ENCODE measurements at places on chromosomes 12 and 14.

DNA sequence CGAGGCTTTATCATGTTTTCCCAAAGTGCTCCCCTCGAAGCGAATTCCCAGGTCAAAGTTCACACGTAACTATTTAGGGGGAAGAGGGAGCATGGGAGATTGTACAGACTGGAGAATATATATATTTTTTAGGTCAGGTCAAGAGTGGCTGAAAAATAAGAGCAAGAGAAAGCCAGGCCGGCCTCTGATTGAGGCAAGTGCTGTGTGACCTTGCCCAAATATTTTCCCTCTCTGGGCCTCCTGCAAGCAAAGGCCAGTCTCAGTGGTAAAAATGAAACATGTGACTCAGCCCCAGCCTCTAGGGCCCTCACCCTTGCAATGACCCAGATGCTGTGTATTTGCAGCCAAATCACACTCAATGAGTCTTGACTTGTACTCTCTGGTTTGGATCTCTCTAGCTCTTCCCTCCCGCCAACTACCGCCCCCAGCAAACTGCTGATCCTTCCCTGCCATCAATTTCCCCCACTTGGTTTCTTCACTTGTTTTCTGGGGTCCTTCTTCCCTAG, 34.1 kb downstream of the SMUG1 start:
- no peak for DNase-seq

DNA sequence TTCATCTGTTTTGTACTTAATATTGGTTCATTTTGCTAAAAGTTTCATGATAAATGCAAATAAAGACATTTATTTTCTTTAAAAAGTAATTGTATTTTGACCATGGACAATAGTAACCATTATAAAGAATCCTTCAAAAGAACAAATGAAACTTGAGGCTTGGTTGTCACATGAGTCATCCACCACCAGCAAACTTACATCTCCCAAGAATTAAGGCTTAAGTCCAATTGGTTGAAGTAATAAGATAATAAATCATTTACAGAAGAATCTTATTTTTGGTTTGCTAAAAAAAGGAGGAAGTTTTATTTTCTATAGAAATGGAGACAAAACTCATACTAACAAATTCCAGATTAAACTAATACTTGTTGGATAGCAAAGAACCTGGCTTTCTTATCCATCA, 84.8 kb upstream of the KITLG start:
- DNase-seq: no peak

DNA sequence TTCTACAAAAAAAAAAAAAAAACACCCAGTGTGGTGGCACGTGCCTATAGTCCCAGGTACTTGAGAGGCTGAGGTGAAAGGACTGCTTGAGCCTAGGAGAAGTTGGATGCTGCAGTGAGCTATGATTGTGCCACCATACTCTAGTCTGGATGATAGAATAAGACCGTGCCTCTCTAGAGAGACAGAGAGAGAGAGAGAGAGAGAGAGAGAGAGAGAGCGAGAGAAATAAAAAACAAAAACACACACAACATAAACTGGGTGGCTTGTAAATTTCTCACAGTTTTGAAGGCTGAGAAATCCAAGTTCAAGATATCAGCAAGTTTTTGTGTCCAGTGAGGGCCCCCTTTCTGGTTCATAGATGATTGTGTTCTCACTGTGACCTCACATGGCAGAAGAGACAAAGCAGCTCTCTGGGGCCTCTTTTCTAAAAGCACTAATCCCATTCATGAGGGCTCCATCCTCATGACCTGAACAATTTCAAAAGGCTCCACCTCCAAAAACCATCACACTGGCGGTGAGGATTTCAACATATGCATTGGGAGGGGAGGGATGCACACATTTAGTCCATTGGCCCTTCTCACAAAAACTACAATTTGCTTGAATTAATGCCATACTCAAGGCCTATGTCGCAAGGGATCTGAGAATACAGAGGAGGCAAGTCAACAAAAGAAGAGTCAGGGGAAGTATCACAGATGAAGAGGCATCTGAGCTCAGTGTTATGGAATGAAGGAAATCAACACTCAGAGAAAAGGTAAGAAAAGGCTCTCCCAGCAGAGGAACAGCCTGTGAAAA, 94.9 kb downstream of the PPM1H start:
- no peak for DNase-seq

GRCh38 chr14:99287269-99287942, 15.4 kb upstream of the BCL11B start:
- no peak for DNase-seq

DNA sequence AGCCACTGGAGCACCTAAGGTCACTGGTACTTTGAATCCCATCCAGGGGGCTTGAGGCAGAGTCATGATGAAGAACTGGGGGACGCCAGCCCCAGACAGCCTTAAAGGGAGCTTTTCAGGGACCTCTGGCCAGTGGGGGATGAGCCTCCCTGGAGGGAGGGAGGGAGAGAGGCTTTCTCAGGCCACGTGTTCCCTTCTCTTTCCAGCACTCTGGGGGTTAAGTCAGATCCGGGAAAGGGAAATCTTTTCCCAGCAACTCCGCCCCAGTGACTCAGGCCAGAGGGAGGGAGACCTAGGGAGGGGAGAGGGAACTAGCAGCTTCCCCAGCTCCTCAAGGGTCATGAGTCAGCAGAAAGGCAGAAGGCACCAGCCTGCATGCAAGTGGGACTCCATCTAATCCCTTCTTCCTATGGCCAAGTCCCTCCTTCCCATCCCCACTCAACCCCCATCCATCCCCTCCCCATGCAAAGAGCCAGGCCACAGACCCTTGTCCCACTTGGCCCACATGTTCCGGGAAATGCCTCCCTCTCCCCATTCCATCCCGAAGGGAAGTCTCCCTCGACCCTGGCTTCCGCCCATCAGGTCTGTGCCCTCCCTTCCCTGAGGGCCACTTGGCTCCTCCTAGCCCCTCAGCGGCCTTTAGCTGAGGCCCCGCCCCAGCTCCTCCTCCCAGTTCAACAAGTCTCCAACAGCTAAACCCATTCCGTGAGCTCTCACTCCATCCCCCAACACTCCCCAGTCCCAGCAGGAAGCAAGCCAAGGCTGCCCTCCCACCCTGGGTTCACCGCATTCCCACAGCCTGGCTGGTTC, 5.6 kb downstream of the TNFRSF1A start:
- peak; percentile 80 for DNase-seq

- no peak for DNase-seq
Observed at GRCh38 chr14:72613231-72613974, 280.5 kb downstream of the DPF3 start.

DNA sequence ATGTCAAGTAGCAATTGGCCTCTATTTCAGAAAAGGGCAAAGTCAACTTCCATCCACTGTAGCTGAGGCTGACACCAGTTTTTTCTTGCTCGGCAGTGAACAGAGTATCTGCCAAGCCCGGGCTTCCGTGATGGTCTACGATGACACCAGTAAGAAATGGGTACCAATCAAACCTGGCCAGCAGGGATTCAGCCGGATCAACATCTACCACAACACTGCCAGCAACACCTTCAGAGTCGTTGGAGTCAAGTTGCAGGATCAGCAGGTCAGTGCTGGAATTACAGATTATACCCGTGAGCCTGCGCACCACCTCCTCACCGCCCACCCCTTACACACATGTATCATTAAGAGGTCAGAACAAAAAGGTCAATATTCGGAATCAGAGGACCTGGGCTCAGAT, 19.4 kb downstream of the EVL start:
- no peak for DNase-seq

DNA sequence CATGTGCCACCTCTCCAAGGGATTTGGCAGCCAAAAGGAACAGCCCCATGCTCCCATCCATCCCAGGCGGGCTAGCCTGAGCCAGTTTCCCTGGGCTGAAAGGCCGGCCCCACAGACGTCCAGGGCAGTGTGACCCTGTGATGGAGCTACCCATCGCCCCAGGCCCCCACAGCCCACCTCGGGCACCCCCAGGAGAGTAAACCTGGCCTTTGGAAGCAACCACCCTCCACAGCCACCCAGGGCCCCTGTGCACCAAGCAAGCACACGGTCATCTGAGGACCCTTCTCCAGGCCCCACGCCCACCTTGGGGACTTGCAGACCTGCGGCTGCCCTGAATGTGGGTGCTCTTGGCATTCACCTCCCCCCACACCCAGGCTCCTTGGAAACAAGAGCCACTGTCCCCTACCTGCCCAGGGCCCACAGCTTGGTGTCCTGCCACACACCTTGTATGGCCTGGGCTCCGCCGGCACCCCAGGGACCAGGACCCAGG, 8.4 kb downstream of the AHNAK2 start:
- no peak for DNase-seq

DNA sequence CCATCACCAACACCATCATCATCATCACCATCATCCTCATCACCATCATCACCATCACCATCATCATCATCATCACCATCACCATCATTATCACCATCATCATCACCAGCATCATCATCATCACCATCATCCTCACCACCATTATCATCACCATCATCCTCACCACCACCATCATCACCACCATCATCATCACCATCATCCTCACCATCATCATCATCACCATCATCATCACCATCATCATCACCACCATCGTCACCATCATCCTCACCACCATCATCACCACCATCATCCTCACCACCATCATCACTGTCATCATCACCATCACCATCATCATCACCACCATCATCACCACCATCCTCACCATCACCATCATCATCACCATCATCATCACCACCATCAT, 113.0 kb upstream of the TMEM233 start:
- DNase-seq: no peak

DNA sequence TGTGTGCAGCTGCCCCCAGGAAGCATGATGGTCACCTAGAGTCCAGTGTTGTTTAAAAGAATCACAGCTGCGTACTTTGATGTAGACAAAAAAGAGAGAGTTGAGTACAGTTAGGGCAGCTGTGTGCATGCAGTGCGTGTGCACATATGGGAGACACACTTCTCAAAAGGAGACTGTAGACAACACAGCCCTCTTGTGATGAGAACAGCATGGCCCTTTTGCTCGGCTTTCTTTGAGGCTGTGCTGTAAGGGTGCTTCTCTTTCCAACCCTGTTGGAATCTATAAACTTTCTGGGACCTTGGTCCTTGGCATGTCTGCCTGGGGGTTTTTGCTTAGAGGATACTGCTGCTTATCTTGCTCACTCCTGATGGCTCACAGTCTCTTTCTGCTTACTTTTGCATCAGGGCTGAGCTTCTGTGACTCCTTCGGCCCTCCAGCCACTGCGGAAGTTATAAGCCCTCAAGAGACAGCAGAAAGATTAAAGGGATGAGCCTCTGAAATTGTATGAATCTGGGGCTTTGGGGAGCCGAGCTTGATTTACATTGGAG, 102.9 kb downstream of the DYRK2 start:
- no peak for DNase-seq

DNA sequence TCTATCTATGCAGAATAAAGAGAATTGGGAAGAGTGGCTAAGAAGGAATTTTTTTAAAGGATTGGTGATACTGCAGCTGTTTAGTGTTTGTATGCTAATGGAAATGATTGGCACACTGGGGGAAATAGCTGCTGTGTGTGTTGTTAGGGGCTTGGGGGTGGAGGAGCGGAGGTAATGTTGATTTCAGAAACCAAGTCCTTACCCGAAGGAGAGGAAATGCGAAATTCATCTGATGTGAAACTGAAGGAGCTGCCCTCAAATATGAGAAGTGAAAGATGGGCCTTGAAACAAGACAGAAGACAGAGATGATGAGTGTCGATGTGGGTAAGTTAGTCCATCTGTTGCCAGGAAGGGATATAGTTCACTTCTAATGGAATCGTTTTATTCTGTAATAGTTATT, 21.2 kb upstream of the RNASE12 start:
- DNase-seq: no peak

DNA sequence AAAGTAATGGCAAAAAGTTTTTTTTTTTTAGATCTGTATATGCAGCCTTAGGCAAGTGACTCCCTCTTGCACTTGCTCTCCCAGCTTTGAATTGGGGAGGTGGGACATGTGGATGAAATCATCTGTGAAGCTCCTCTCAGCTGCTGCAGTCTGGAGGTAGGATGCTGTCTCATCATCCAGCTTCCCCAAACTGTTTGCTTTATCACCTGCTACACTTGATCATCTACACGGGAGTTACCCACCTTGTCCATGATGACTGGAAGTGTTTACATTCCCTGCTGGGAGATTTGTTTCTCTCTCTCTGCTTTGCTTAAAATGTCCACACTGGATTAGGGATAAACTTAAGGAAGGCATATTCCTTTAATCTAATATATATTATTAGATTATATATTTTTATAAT, 8.5 kb upstream of the FGF23 start:
- no peak for DNase-seq

DNA sequence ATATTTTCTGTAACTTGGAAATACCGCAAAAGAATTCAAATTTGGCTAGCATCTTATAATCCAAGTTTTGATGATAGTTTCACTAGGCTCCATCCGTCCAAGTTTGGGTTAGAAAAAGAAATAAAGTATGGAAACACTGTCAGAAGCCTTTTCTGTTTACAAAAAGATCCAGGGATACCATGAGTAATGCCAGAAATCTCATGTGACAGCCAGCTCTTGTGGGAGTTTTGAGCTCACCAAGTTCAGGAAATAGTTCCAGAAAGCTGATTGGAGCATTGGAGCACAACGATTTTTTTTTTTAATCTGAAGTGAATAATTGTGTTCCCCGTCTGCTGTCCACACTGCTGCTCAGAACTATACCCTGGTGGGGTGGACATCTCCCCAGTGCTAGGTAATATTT, 229.7 kb upstream of the NPAS3 start:
- DNase-seq: no peak

DNA sequence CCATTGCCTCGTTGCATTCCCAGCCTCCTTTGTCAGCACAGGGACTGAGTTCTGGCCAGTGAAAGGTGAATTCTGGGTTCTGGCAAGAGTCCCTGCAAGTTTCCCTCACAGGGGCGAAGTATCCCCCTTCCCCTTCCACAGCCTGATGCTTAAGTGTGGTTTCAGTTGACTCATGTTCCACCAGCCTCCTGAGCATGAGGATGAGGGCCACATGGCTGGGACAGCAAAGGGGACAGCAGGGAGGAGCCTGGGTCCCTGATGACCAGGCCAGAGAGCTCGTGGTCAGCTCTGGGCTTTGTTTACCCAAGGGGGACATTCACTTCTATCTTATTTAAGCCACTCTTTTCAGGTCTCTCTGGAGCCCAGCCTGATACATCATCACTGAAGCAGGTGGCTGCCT, 36.5 kb downstream of the CACNA2D4 start:
- no peak for DNase-seq

- DNase-seq: no peak
Observed at GRCh38 chr12:96587691-96588090, 98.3 kb downstream of the CFAP54 start.

- peak; percentile 50 for DNase-seq
Observed at GRCh38 chr12:52865090-52865944, 16.5 kb upstream of the KRT78 start.

- DNase-seq: no peak
Observed at GRCh38 chr14:88232771-88233170, 90.3 kb downstream of the KCNK10 start.

GRCh38 chr14:75175677-75176141, 703 bp downstream of the TMED10 start:
- no peak for DNase-seq

GRCh38 chr12:40988824-40989223, 199.3 kb upstream of the PDZRN4 start:
- no peak for DNase-seq

GRCh38 chr14:74062809-74063150, 21.5 kb downstream of the ALDH6A1 start:
- DNase-seq: no peak

- no peak for DNase-seq
Observed at GRCh38 chr12:517538-517937, 57.8 kb downstream of the B4GALNT3 start.
